Activated T-helper 2 cell treated with anti-CD3 and anti-CD28 coated beads, Interferon-gamma antibody, Interleukin-2, Interleukin-4, amounts not matched to agents 10 μg/mL and 5 μg/mL and 100 μg/mL, durations not matched to agents 14 hours and 24 hours and 36 hours (primary cell): ENCODE measurements at places on chromosomes 12 and 14.
A peak's percentile ranks its signal among the peaks of the same experiment; 100 is the strongest.

- DNase-seq: no peak
Measured at GRCh38 chr12:106446419-106447092, 89.0 kb downstream of the POLR3B start.

DNA sequence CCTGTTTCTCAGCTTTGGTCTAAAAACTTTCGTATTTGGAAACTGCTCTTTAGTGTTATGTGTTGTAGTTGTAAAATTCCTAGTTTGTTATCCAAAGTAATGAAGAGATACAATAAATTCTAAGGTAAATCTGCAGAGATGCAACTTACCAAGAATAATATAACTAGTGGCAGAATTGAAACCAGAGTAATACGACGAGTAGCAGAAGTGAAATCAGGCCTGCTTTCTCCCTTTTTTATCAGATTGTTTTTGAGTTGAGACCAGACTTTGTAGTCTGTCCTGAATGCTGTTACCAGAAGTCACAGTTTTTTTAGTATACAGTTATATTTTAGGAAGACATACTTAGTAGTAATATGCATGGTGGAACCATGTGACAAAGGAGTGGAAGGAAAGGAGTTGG lies 12.5 kb downstream of the PAPOLA start:
- DNase-seq: no peak

DNA sequence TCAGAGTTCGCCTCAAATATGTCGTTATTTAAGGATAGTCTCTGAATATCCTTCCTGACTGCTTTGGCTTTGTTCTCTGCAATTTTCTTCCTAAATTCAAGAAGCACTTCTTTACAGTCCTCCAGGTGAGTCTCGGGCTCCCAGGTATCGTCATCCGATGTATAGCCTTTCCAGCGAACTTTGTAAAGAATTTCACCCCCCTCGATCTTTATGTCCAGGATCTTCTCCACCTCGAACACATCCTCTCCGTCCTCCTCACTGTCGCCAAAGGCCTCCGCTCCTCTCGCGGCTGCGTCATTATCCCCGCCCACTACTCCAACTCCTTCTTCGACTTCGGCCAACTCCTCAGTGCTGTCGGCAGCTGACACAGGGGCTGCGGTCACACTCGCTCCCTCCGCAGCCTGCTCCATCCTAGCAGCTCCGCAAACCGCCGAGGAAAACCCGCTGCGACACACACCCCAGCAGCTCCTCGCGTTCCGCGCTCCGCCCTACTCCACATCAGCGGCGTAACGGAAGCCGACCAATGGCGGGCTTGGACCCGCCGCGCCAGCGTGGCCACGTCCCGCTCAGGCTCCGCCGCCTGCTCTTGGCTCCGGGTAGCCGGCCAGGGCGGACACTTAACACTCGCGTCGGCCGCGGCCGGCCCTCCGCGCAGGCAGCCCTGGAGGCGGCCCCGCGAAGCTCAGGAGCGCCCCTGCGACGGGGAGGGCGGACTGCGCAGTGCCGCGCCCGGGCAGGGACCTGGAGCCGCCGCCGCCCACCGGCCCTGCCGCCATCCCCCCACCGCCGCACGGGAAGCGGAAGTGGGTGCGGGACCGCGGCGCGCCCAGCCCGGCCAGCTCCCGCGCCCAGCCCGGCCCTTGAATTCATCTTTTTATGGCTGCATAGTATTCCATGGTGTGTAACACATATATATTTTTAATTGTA lies 4.1 kb downstream of the CD163L1 start:
- peak; percentile 17 for DNase-seq

DNA sequence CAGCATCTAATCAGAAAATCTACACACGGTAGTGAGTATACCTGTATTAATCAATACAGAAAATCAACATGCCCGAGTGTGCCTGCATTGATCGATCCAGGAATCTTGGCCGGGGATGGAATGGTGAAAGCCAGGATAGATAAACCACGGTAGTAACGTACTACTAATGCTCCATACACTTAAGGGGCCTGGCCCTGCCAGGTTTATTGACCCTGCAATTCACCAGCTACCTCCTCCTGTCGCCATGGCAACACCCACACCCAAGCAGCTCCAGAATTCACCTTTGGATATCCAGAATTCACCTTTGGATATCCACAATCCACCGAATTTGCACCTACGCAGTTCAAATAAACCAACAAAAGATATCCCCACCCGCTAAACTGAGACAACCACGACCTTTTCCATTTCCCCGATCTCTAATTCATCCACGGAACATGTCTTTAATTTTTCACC lies 14.8 kb upstream of the CALM1 start:
- DNase-seq: no peak

GRCh38 chr12:27276275-27276674 lies 32.2 kb downstream of the STK38L start:
- no peak for DNase-seq

- no peak for DNase-seq
Measured at GRCh38 chr14:60840313-60840712, 105.8 kb downstream of the MNAT1 start.

- no peak for DNase-seq
Measured at GRCh38 chr12:131085125-131085815, 131.6 kb downstream of the ADGRD1 start.

DNA sequence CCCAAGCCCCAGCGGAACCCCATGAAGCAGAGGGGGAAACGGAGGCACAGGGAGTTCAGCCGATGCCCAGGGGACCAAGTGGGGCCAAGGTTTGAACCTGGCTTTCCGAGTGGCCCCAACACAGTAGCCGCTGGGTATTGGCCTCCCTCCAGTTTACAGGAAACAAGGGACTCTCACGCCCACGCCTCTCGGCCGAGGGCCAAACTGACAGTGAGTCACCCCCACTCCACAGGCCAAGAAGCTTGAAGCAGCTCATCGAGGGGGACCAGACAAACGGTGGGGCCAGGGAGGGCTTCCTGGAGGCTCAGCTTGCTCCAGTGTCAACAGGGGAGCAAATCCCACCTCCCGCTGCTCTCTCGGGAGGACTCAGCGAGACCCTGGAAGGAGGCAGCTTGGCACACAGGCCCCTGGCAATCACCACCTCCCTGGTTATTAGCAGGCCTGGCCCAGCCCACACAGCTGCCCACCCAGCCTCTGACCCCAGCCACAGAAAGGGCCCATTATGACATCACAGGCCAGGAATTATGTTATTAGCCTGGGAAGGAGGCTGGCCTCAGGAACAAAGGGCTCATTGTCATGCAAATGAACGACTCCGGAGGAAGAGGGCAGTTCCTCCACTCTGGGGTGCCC lies 54.6 kb downstream of the NCOR2 start:
- no peak for DNase-seq

DNA sequence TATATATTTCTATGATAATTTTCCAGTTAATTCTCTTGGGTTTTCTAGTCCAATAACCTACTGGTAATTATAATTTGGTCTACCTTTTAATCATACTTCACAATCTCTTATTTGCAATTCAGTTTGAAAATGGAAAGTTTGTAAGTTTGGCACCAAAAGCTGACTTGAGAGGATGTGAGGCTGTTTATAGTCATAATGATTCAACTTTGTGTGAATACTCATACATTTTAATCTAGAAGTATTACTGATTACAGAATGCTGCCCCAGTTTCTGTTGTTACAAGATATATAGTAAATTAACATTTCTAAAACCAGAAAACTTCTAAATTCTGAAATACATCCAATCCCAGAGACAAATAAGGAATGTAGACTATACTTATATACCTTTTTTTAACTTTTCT lies 158.2 kb downstream of the SLC38A4 start:
- no peak for DNase-seq

- no peak for DNase-seq
Measured at GRCh38 chr12:87813476-87814234, 215.5 kb downstream of the C12orf50 start.

- DNase-seq: no peak
Measured at GRCh38 chr14:93239869-93240677, 33.0 kb downstream of the UBR7 start.

- DNase-seq: no peak
Measured at GRCh38 chr12:132490422-132491137, 629 bp downstream of the FBRSL1 start.

GRCh38 chr14:31950764-31951637 lies 126.1 kb upstream of the ARHGAP5 start:
- no peak for DNase-seq

DNA sequence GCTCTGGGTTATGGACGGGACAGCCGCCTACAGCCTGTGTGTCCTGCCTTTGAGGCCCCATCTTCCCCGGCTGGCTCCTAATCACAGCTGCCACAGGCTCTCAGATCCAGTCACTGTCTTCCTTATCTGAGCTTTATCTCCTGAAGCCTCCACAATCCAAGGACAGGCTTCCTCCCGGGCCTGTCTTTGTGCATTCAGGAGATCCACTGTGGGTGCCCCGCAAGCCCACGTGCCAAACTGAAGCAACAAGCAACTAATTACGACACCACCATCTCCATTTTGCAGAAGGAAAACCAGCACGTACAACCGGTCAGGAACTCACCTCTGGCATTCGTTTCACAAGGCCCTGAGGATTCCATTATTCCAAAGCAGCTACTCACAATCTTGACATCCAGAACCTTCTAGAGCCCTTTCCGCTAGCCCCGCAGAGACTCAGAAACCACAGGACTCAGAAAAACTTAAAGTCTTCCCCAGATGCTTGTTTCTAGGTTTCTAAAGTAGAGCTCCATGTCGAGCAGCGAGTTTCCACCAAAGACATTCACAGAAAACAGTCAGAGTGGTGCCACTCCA lies 14.0 kb downstream of the SYNE3 start:
- no peak for DNase-seq
